NCI-H1092 (cell line): ENCODE measurements at places on chromosomes 12 and 14.

DNA sequence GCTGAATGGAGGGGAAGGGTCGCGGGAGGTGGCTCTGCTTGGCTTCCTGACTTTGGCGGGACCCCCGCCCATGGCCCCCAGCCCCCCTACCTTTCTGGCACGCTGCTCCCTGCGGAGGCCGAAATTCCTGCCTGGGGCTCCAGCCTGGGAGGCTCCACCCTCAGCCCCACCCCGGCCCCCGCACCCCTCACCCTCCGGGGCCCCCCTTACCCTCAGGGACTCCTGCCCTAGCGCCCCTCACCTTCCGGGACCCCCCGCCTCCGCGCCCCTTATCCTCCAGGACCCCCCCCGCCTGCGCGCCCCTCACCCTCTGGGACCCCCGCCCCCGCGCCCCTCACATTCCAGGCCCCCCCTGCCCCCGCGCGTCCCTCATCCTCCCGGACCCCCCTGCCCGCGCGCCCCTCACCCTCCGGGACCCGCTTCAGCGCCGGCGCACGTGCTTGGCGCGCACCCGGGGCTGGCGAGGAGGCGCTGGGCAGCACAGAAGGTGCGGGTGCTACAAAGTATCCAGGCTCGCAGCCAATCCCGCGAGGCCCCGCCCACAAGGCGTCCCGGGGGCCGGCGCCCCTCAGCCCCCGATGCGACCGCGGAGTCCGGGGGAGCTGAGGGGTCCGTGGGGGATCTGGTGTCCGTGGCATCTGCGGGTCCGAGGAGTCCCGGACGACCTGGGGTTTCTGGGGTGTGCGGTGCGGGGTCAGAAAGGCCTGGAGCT lies at the start of gene ANHX:
ANHX (minus strand) TSS at position 477 of the 712 bp plus-strand sequence. CDS start 1,521 bp downstream, outside the sequence.
- no peak for DNase-seq

GRCh38 chr14:31371646-31372045 lies 48.7 kb downstream of the HEATR5A start:
- no peak for DNase-seq

DNA sequence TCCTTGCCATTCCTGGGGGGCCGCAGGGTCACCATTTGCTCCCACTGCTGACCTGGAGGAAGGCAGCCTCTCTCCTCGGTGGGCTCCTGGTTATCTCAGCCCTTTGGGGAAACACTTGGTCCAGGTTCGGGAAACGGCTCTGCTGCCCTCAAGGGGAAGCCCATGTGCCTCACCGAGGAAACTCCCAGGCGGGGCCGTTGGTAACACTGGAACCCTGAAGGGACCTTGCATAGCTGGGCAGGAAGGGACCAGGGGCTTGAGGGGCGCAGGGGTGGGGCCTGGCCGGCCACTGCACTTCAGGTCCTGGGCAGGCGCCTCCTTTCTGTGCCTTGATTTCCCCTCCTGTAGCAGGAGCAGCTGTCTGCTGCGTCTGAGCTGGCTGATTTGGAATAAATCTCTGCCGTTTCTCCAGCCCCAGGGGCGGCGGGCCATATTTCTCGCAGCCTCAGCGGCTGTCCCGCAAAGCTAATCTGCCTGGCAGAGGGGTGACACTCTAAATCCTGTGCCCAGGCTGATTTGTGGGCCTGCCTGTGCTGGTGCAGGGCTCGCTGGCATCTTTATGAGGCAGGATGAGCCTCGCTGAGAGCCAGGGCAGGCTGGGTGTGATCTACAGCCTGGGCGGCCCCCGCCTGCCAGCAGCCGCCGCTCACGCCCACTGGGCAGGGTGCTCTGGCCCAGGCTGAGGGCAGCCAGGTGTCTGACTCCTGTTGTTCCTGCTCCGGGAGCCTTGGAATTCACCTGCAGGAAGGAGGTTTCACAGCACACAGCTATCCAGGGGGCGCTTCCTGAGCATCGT lies 49.7 kb downstream of the KIF26A start:
- no peak for DNase-seq

- DNase-seq, result no peak
Observed at GRCh38 chr12:93519859-93520258, 52.5 kb downstream of the MRPL42 start.

DNA sequence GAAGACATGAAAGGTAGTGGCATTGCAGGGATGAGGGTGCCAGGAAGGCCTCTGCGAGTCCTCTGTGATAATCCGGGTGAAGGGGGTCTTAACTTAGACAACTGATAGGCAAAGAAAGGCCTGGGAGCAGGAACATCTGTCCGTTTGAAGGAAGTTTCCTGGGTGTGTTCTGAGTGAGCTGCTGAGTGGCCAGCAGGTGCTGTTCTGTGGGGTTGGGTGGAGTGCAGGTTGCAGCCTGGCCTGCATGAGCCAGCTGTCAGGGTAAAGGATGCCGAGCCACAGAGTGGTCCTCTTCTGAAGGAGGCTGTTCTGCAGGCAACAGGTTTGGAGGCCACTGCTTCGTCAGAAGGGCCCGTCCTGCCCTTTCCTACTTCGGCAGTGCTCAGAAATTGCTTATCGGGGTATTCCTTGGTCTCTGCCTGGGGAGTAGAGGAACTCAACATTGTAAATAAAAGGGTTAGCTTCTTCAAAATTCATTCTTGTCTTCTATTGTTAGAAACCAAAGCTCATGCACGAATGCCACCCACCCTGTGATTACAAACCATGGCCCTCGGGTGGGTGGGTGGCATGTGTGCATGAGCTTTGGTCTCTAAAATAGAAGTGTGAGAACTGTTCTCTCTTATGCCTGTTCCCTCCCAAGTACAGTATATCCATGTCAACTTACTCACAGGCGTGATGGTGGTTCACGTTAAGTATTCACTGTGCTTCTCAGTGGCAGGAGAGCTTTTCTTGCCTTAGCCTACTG lies 118.9 kb downstream of the CHST11 start:
- DNase-seq, result no peak

- no peak for DNase-seq
Observed at GRCh38 chr14:58992935-58993334, 195.5 kb upstream of the DAAM1 start.

DNA sequence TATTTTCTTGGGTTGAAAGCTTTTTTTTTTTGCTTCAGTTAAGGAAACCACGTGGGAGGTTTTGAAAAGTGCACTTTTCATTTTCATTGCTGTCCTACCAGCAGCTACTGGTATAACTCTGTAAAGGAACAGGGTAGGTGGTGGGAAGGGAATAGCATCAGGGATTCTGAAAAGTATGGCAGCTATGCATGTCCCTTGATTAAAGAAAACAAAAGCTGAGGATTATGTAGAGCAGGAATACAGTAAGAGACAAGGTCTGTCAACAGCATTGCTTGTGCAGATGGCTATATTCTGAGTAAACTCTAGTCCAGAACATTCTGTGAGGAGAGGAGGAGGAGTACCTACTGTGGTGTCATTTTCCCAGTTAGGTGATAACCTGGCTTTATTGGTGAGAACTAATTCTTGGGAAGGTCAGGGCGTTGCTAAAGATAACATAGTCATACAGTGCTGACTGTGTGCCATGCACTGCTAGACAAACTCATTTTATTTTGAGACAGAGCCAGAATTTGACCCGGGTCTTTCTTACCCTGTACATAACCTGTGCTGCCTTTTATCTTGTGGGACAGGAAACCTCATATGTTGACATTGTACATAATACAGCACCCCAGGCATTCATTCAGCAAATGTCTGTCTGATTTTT lies 80.3 kb upstream of the TRAF3 start:
- no peak for DNase-seq

GRCh38 chr12:5739917-5740316 lies 205.1 kb downstream of the ANO2 start:
- no peak for DNase-seq

GRCh38 chr14:58987591-58987990 lies 200.9 kb upstream of the DAAM1 start:
- DNase-seq, result no peak

DNA sequence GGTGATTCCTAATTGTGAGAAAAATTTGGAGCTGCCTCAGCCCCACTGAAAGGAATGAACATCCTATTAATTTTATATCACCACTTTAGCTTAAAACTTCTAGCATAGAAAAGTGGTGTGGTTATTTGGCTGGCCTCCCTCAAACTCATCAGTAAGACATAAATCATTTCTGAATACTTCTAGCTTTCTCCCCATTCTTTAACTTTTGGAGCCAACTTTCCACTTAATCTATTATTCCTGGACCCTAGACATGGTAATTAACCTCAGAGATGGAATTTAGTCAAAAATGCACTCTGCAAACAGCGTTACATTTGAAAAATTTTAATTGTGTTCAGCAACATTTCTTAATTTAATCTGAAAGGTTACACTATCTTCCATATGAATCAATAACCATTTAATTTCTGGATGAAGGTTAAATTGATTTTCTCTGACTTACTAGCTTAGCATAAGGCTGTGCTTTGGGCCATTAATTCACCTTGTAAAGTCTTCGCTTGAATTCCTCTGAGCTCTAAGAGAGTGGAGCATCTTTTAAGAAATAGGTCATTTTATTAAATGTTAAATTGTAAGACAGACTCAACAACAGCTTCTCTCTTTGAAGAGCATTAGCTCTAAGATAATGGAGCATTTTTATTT lies 753.6 kb upstream of the STXBP6 start:
- no peak for DNase-seq

DNA sequence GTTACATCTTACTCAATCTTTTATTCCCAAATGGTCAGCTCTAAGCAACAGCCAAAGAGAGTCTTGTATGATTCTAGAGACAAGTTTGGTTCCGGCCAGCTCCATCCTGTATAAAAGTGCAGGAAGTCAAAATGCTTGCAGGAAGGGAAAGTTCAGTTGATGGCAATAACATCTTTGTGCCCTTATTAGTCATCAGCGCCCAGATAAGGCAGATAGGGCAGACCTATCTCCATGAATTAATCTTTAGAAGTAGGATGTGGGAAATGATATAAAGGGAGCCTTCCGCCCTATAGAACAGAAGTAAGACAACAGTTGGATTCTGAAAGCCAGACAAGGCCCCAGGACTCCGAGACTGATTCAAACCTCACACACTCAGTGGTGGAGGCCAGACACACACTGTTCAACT lies 6.4 kb downstream of the GNS start:
- no peak for DNase-seq

DNA sequence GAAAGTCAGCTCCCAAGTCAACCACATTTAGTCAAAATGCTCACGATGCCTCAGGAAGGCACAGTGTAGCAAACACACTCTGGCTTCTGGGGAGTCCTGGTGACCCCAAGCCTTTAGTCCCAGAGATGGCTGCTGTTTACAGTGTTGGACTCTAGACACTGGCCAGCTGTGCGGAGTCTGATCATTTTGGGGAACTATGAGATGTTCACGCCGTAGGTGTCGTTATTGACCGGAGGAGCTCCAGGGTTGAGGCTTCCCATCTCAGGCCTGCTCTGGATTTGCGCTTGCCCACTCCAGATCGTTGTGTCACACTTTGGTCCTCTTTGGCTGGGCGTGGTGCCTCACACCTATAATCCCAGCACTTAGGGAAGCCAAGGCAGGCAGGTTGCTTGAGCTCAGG lies 27.7 kb downstream of the BRI3BP start:
- DNase-seq, result no peak

DNA sequence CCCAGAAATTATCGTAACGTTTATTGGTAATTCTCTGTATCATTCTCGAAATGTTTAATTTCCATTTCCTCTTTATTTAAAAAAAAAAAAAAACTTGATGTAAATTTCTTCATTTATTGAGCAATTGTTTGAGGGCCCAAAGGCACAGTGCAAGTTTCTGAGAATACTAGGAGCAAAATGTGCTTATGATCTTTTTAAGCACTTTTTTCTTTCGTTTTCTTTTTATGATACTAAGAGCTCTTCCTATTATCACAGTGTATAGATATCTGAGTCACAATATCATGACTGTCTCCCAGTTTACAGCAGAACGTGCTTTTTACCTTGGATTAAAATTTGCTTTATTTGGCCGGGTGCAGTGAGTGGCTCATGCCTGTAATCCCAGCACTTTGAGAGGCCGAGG lies 5.6 kb downstream of the ATP2A2 start:
- DNase-seq, result no peak

DNA sequence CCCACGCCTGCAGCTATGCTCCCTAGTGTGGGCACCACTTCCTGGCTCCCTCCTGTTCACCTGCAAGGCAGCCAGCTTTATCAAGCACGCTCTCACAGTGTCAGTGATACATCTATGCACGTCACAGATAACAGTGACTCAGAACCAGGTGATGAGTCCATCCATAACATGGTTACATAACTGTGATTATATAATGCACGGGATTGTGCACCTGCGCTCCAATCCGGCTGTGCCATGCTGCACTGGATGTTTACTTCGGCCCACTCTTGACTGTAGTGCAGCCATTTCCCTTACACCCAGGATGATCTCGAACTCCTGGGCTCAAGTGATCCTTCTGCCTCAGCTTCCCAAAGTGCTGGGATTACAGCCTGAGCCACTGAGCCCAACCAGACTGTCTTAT lies 38.4 kb upstream of the CEP83 start:
- no peak for DNase-seq

DNA sequence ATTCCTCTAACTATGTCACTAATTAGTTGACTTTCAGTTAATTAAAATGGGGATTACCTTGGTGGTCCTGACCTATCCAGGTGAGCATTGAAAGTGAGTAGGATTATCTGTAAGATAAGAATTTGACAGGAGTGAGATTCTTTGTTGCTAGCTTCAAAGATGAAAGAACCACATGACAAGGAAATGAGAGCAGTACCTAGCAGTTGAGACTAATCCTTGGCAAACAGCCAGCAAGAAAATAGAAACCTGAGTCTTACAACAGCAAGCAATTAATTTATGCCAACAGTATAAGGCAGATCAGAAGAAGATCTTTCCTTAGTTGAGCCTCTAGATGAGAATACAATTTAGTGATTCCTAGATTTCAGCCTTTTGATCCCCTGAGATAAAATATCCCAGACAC lies 1058.4 kb downstream of the LRFN5 start:
- DNase-seq, result no peak

DNA sequence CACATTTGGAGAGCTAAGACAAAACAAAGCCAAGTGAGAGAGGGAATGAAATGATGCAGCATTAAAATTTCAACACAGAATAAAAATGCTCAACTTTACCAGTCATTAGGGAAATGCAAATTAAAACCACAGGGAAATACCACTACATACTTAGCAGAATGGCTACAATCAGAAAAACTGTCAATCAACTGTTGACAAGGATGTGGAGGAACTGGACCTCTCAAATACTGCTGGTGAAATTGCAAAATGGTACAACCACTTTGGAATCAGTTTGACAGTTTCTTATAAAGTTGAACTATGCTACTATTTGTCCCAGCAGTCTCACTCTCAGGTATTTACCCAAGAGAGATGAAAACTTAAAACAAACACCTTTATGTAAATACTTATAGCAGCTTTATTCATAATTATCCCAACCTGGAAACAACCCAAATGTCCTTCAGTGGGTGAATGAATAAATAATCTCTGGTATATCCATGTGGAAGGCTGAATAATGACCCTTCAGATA lies 43.8 kb upstream of the KTN1 start:
- DNase-seq, result no peak

- no peak for DNase-seq
Observed at GRCh38 chr14:77023001-77023996, 5.2 kb downstream of the IRF2BPL start.
